ENCODE measurements at places on chromosomes 7 and 10.

DNA sequence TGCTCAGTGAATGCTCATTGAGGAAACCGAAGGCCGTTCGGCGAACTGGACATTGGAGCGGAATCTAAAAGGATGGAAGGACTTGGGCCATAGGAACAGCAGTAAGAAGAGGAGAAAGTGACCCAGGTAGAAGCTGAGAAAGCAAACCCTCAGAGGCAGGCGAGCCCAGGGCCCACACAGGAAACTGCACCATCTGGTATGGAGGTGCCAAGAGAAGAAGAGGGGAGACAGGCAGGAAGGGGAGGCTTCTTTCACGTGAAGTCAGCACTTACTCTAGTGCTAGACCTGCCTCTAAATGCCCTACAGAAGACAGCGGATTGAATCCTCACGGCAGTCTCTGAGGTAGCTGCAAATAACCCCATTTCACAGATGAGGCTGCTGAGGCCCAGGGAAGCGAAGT, 10.2 kb upstream of the CRHR2 start:
- no peak for DNase-seq

DNA sequence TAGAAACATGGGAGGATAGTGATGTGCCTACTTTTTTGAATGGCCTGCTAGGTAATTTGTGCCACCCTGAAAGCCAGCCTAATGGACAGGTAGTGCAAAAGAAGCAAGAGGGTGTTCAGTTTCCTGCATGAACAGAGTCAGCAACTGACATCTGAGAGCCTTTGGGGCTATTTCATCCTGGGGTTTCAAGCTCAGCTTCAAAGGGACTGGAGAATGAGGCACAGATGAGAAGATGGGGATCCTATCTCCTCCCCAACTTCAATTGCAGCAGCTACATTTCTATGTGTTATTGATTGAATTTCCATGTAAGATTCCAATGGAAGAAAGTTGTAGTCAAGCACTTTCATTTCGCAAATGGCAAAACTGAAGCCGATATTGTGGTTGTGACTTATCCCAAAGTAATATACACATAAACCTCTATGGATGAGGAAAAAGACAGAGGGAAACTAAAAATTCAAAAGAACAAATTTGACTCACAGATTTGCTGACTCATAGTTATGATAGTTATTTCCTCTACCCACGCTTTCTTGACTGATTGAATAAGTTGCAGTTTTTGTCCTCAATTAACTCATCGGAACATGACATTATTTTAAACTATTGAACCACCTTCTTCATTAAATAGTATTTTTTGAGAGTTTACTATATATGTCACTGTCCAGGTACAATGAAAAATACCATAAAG, 42.6 kb upstream of the NRP1 start:
- DNase-seq: no peak

GRCh38 chr7:50960621-50961310, 178.1 kb upstream of the GRB10 start:
- no peak for DNase-seq

GRCh38 chr10:113414543-113414942, 138.3 kb upstream of the HABP2 start:
- DNase-seq: no peak

DNA sequence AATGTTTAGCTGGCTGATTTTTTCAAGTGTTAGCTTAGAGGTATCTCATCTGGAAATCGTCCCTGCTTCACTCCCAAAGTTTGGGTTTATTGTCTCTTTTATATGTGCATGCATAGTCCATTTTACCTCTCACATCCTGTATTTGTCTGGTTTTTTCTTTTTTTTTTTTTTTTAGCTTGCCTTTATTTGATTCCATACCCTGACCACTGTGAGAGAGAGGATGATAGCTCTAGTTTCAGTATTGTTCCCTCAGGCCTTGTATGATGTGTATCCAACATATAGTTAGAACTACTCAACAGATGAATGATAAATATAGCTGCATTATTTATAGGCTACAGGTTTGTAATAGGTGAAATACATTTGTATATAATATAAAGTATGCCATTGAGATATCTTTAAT, 29.9 kb downstream of the PCGF5 start:
- no peak for DNase-seq

GRCh38 chr7:36723951-36724664, at the start of gene AOAH:
TSS of gene AOAH (minus strand) at chr7:36724494. CDS start at chr7:36724148, 346 bp downstream.
- DNase-seq: peak; percentile 52

Data from T-helper 9 cell (primary cell).